H1 (cell line): ENCODE measurements at places on chromosomes 5 and 9.

GRCh38 chr5:169791251-169791650 lies 154.2 kb downstream of the DOCK2 start:
- DNase-seq, result no peak

DNA sequence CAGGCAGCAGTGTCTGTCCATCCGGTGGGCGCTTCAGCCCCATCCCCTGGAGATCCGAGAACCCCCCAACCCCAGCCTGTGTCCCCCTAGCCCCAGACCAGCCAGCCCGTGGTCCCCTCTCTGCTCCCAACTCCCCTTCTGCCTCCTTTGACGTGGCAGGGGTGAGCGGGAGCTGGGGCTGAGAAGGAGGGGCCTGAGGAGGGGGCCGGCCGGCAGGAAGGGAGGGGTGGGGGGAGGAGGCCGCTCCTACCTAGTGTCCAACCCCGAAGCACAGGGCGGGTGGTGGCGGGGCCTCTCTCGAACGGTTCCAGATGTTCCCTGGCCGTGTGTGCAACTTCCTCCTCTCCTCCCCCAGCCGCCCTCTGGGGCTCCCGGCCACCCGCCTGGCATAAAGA lies 31.0 kb downstream of the GOLGA2 start:
- no peak for DNase-seq

DNA sequence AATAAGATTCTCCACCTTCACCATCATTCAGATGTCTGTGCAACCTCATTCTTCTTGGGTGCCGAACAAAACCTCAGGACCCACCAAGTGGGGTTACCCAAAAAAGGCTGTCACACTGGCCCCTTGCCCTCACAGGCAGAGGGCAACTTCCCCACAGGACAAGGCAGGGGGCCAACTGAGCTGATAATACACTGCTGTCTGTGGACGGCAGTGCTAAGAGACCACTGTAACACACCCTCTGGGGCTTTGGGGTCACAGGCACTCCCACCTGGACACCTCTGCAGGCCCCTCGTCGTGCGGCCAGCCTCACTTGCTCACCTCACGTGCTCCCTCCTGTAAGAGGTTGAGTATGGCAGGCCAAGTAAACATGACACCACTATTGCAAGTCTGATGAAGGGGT lies 515.8 kb upstream of the COX7C start:
- no peak for DNase-seq

DNA sequence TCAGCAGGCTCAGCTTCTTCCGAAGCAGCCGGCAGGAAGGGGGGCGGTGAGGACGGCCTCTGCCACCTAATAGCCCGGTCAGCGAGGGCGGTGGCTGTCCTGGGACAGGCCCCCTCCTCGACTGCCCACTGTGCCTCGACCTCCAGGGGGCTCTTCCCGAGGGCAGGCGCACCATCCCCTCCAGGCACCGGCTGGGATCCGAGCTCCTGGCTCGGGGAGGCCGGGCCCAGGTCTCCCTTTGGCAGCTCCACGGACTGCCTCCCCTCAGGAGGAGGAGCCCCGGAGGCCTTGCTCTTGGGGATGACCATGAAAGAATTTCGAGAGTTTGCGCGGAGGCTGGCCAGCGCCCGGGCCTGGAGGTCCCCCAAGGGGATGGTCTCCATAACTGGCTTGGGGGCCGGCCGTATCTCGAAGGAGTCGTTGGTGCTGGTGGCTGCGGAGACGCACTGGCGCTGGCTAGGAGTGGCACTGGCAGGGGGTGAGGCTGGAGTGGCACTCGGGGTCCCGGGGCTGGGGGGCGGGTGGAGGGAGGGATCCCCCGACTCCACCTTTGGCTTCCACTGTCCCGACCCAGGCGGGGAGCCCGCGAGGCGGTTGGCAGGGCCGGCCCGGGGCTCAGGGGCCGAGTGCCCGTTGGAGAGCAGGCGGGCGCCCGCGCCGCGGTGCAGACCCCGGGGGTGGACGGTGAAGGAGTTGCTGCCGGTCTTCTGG lies 975 bp downstream of the TPRN start:
- peak; percentile 58 for DNase-seq

DNA sequence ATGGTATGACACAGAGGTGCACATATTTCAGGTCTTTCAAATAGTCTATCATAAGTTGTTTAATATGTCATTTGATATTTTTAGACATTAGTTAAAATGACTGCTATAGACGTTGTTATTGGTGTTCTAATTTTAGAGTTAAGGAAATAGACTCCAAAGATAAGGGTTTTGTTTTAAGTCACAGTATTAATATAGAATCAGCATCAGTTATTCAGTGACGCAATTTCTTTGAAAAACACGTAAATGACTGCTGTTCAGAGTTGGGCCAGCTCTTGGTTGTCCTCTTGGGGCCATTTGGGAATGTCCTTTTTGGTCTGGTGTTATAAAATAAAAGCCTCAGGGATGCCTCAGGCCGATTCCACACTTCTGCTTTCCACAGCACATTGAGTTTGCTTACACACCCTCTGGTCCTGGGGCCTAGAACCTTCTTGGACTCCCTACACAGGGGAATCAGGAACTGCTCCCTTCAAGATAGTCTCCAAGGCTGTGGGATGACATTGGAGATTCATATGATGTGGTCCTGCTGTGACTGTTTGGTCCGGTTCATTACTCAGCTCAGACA lies 14.3 kb downstream of the OTULIN start:
- DNase-seq, result no peak

DNA sequence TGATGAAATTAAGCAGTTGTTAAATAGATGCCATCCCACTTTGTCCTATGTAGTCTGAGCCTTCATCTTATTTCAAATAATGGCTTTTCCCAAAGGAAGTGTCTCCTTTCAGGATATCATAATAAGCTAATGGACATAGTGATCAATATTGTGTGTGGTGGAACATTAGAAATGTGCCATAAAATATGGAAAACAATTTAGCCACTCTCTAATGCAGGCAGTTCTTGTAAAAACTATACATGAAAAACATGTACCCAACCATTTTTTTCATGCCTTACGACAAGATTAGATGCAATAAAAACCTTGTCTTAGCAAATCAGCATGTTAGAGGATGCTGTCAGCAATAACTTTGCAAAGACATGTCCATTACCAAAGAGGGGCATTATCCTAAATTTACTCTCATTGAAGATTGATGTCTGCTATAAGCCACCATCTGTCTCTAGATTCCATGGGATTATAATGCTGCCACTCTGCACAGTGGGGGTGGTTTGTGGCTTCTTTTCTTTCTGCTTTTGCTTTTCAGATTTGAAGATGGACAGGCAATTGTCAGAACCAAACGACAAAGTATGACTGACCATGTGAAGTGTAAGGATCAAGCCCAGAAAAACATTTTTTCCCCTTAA lies 724.0 kb upstream of the ZNF608 start:
- DNase-seq, result no peak

- DNase-seq, result no peak
These were observed 6.9 kb downstream of the NR4A3 start for GRCh38 chr9:99828417-99829176.

DNA sequence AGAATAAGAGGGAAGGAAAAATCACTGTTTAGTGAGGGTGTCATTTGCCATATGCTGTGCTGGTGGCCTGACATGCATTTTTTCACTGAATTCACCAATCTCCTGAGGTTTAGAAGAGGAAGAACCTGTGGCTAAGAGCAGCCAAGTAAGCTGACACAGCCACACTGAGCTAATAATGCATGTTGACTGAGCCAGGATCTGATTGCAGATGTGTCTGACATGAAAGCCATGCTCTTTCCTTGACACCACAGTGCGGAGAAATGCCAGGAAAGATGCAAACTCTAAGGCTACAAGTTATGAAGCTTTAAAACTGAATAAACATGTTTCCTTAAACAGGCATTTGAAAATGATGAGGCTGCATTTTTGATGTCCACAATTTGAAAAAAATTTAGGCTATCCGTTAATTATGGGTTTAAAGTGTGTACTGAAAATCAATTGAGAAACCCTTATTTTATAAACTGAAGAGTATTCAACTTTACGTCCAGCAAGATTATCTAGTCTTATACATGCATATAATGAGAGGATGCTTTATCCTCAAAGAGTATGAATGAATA lies 208.6 kb downstream of the FBN2 start:
- DNase-seq, result no peak

GRCh38 chr5:124824637-124825158 lies 78.3 kb upstream of the ZNF608 start:
- no peak for DNase-seq

DNA sequence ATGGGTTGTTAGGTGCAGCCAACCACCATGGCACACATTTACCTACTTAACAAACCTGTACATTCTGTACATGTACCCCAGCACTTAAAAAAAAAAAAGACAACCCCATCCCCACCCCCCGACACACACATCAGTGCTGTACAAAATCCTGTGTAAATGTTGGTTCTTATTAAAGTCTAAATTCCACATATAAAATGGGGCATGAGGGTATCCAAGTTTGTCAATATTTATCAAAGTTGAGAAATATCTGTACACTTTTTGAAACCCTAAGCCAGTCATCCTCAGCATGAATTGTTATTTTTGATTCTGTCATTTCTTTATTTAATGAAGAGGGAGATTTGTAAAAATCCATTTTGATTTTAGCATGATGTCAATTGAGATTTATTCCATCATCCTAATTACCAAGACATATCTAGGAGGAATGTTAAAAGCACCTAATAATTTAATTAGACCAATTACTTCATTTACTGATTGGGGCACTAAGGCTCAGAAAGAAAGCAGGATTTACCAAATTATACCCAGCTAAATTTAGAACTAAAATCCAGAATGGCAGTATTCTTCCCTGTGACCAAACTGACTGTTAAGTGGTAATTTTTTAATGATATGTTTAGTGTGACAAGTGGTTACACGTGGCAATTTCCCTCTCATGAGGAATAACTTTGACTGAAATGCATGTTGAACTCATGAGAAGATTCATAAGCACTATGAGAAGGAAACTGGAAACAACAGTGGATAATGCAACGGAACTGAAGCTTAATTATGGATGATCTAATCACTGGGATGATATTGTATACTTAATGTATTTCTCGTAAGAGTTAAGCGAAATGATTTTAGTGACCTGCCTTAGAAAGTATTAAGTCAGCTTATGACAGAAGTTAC lies 195.9 kb downstream of the SGCD start:
- no peak for DNase-seq

DNA sequence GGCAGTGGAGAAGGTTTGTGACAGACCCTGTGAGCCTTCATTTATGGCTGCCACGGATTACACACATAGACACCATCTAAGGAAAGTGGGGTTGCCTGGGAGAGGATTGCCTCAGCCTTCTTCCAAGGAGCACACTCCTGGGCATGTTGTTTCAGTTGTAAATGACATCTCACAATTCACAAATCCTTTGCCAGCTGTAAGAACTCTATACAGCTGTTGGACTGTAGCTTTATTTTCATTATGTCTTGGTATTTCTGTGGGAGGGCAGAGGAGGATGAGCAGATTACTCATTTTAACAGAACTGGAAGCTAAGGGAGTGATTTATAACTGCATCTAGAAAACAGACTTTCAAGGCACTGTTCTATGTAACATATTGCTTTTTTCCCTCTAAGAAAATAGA lies 25.6 kb downstream of the MELK start:
- no peak for DNase-seq

DNA sequence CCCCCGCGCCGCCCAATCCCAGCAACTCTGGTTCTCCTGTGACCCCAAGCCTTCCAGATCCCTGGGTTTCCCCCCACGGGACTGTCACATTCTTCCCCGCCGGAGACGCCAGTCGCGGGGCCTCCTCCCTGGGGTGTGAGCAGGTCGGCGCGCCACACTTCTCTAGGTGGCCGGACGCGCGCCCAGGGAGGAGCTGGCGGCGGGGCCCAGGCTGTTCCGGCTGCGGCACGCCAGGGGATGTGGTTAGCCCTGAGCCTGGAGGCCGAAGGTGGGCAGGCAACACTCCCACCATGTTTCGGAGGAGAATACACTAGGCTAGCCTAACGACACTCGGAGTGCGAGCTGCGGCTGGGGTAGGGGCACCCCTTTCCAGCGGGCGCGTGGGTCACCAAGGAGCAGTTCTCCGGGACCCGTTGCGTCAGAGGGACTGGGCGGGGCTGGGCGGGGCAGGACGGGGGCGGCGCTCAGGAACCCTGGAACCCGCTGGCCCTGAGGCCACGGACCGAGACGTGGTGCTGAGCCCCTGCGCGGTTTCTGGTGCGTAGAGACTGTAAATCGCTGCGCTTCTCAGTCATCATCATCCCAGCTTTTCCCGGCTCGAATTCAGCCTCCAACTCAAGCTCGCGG lies at the start of gene SLC27A6:
Gene SLC27A6 (plus strand): TSS at position 478 of the 627 bp plus-strand sequence. CDS start 650 bp downstream, outside the sequence.
- no peak for DNase-seq

- no peak for DNase-seq
These were observed 300.9 kb downstream of the NTRK2 start for GRCh38 chr9:84970432-84970831.

DNA sequence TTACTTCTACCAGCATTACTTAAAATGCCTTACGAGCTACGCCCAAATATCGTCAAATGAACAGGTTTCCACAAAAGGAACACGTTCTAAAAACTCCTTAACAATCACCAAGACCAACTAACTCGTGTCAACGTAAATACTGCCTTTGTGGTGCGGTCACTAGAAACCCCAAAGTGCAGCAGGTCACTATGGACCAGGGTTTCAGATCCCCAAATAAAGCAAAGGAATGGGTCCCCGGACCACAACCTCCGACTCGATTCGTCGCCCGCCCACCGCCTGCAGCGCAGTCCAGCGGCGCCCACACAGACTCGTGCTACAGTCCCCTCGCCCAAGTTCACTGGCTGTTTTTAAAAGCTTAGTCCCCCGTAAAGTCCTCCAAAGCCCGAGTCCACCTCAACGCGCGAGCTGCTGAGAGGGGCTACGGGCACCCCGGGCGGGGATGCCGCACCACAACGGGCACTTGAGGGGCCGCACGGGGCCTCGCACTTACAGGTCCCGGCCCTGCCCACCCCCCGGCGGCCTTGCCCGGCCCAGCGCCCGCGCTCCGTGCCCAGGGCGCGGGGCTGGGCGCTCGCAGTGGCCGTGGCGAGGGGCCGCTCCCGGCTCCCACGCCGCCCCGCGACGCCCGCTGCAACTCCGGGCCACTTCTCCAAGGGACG lies 1.1 kb downstream of the NFIB start:
- DNase-seq, result no peak

- no peak for DNase-seq
These were observed 43.6 kb upstream of the FYB1 start for GRCh38 chr5:39262981-39263380.

DNA sequence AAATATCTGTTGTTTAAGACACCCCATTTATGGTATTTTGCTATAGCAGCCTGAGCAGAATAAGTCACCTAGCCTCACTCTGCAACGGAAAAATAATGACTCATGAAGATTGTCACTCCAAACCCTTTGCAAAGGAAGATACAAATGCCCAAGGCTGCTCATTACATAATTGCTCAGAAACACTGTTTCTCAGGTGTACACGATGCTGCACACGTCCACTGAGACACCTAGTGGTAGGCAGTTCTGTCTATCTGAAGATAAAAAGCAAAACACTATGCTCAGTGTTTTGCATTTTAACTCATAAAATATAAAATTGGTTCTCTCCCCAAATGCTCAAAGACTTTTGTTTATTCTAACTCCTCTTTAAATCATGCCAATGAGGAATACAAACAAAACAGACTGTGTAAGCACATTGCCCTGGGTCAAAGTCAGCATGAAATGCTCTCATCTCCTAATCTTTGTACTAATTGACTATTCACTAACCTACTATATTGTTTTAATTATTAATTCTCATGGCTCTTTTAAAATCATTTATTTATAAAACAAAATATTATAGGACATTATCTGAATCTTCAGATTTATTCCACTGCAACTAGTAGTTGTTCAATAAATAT lies 7.7 kb upstream of the TSLP start:
- no peak for DNase-seq

- no peak for DNase-seq
These were observed 543.1 kb upstream of the RIOK2 start for GRCh38 chr5:97726106-97726505.
